ENCODE measurements at places on chromosomes 1 and 21.

DNA sequence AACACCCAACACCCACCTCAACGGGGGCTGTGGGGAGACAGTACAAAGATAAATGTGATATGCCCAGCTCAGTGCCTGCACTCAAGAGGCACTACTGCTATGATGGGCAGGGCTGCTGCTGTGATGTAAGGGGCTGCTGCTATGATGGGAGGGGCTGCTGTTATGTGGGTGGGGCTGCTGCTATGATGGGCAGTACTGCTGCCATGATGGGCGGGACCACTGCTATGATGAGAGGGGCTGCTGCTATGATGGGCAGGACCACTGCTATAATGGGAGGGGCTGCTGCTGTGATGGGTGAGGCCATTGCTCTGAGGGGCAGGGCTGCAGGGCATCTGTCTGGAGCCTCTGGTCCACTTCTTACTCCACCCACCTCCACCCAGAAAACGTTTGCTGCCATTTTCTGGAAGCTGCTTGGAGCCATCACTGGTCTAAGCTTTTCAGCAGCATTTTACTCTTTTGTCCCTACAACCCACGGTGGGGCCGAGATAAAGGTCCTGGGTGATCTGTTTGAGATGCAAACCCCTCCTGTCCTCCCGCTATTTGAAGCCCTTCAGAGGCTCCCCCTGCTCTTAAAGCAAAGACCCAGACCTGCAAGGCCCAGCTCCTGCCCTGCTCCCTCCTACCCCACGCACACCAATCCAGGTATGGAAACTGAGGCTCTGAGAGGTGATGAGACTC is 656.9 kb downstream of the PTPRU start:
- DNase-seq: no peak

DNA sequence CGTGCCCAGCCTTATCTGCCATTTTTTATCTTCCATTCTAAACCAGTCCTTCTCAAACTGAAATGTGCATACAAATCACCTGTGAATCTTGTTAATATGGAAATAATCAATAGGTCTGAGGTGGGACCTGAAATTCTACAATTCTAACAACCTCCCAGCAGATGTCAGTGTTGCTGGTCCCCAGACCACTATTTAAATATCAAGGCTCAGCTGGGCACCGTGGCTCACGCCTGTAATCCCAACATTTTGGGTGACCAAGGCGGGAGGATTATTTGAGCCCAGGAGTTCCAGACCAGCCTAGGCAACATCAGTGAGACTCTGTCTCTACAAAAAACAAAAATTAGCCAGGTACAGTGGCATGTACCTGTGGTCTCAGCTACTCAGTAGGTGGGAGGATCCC is 4.1 kb downstream of the UQCRHL start:
- DNase-seq: peak; percentile 70

DNA sequence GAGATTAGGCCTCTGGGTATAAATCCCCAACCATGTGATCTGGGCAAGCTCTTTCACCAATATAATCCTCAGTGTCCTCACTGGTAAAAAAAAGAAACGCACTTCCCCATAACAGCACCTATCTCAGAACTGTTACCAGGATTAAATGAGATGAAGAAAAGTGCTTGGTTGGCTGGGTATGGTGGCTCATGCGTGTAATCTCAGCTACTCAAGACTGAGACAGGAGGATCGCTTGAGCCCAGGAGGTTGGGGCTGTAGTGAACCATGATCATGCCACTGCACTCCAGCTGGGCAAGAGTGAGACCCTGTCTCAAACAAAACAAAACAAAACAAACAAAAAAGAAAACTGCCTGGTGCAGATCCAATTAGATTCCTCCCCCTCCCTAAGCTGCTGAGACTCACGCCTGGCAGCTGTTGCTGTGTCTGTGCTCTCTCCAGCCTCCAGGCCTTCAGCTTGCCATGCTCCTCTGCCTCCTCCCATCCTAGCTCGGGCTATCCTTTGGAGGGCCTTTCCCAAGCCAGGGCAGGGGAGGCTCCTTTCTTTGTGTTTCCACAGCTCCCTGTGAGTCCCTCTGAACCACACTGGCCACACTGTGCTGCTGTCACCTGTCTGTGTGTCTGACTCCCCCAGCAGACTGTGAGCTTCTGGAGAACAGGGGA is 19.0 kb downstream of the CYB5RL start:
- DNase-seq: no peak

DNA sequence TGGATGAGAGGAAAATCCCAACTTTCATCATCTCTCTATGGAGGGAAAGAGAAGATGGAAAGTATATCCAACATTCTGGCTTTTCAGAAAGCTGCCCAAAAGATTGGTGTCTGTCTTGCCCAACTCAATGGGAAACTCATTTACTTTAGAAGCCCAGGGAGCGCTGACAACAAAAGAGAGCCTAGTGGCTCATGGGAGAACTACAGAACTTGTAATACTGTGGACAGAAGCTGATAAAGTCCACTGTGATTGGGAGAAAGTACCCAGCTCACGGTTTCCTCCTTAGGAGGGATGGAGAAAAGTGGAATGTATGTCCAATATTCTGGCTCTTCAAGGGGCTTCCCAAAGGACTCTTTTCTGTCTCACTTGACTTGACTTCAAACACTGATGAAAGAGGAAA is 66.0 kb downstream of the RGS21 start:
- no peak for DNase-seq

DNA sequence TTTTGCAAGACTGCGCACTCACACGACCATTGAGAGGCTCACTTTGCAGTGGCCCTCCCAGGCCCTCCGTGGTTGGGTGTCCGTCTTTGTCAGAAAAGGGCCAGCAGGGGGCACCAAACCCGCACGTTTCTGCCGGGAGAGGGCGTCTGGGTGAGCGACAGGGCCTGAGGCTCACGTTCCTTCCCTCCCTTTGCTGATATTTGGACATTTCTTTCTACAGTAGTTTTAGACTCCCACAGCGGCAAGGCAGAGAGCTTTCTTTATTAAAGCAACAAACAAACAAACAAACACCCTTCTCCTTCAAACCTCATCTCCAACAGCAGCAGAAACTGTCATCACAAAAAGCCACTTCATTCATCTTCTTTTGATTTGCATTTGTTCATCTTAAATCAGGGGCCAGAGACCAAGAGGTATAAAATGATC is 79.2 kb upstream of the WDR26 start:
- DNase-seq: peak; percentile 88

- DNase-seq: no peak
Measured at GRCh38 chr1:207815913-207816291, 64.0 kb downstream of the CD46 start.

- DNase-seq: peak; percentile 62
Measured at GRCh38 chr1:9473032-9473807, 66.0 kb upstream of the SLC25A33 start.

DNA sequence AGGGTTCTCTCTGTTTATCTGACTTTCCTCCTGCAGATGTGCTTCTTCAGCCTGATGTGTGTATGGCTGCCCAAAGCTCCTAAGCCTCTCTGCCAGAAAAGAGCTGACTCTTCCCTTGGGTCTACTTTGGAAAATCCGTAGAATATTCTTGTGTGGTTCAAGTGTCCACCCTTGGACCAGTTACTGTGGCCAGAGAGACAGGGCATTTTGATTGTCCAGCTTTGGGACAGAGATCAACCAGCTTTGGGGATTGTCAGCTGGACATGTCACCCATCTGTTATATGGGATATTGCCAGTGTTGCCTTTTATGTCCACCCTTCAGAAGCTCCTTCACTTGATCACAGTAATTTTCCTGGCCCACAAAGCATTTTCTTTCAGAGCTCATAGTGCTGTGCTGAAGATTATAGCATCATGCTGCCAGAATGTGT is 126.2 kb upstream of the L1TD1 start:
- DNase-seq: no peak

DNA sequence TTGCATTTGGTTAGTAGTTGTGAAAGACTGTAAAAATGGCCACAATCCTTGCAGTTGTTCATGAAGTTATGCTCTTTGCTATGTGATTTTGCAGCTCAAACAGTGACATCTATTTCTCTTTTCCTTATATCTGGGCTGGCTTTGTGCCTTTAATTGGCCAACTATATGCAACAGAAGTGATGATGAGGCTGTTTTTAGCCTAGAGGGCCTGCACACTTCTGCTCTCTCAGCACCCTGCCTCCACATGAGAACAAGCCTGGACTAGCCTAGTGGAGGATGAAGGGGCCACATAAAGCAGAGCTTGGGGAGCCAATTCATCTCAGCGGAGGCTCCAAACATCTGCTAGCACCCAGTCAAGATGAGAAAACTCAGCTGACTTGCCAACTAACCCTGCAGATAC is 339.8 kb downstream of the OMA1 start:
- no peak for DNase-seq

DNA sequence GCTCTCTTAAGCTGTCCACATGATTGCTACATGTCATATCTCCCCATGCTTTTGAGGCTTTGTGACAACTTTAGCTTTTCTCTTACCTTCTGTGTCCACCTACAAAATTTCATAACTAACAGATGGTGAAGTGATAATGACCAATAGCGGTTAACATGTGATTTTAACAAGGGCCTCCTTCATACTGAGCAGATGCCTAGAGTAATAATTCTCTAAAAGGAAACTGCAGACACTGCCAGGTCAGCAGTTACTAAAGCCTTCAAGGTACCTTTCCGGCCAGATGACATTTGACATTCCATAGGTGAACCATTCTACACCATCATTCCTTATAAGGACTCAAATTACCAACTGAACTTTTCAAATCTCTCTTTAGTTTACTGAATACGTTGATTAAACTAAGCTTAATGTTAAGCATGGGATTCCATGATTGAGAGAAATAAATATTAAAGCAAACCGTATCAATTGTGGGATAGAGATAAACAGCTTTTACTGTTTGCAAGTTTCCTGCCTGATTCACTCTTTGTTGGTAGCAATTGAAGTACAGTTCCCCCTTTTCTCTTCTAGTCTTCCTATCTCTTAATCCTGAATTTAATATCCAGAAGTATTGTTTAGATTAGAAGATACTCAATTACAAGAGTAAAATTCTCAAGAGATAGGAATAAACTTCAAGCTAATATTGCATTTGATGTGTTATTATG is 205.1 kb downstream of the PLA2G4A start:
- no peak for DNase-seq

- DNase-seq: no peak
Measured at GRCh38 chr1:84379138-84379916, 19.0 kb upstream of the DNASE2B start.

GRCh38 chr1:156746728-156747631 is 4.5 kb downstream of the HDGF start:
- DNase-seq: peak; percentile 95
